ENCODE measurements at places on chromosomes 5 and 9.

- DNase-seq = no peak
These were observed 32.9 kb downstream of the SEMA4D start for GRCh38 chr9:89465001-89465451.

DNA sequence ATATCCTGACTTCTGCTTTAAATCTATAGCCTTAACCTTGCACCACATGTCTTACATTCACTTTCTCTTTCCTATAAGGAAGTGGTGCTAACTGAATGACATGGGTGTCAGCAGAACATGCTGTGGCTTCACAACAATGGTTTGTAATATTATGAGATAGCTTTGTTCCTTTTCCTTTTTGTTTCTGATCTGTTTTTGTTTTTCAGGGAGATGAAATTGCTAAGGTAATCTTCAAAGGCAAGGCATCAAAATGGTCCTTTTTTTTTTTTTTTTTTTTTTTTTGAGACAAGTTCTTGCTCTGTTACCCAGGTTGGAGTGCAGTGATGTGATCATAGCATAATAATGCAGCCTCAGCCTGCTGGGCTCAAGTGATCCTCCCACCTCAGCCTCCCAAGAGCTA lies 53.6 kb upstream of the RANBP6 start:
- DNase-seq = no peak

DNA sequence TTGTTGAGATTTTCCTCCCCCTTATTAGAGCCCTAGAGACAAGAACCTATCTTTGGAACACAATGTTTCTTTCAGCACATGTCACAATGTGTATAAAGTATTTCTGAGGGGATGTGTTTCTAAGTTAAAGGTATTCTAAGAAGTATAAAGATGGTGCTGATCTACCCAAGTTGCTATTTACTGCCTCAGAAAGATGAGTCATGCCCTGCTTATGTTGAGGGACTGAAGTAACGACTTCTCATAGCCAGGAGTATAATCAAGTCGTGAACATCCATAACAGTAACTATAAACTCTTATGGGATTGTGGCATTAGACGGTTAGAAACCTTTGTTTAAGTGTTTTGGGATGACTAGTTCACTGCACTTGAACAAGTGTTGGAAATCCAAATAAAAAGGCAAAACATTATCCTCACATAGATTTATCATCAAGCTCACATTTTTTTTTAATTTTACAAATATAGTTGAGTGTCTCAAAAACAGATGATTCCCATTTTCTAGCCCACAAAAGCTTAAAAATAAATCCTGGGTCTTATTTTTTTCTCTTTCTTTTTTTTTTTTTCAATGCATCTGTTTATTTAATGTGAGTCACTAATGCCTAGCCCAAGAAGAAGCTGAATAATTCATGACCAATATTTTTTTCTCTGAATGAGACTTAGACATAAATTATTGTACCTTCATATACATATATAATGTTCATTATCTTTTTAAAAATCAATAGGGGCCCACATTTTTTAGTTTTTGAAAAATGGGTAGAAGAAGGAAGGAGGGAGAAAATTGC lies 12.2 kb upstream of the TMEM252 start:
- no peak for DNase-seq

- DNase-seq = no peak
These were observed 292.4 kb downstream of the TRIM32 start for GRCh38 chr9:116979456-116979855.

DNA sequence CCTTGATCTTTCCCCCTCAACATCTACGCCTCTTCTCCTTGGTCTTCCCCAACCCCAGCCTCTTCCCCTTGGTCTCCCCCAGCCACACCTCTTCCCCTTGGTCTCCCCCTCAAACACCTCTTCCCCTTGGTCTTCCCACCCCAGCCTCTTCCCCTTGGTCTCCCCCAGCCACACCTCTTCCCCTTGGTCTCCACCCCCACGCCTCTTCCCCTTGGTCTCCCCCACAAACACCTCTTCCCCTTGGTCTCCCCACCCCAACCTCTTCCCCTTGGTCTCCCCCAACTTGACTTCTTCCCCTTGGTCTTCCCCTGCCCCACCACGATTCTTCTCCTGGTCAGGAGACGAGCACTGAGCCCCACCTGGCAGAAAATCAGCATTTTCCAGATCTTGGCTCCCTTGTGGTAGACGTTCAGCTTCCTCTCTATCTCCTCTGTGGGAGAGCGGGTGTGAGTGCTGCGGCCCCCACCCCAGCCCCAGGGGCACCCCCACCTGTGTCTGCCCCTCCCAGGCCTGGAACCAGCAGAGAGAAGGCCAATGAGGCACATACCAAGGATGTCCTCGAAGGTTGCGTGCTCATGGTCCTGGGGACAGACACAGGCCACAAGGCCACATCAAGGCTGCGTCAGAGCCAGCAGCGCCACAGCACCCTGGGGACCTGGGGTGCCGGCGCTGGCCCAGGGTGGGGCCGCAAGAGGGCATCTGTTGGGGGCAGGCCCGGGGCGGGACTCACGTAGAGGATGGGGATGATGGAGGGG lies 7.0 kb downstream of the NSMF start:
- no peak for DNase-seq

DNA sequence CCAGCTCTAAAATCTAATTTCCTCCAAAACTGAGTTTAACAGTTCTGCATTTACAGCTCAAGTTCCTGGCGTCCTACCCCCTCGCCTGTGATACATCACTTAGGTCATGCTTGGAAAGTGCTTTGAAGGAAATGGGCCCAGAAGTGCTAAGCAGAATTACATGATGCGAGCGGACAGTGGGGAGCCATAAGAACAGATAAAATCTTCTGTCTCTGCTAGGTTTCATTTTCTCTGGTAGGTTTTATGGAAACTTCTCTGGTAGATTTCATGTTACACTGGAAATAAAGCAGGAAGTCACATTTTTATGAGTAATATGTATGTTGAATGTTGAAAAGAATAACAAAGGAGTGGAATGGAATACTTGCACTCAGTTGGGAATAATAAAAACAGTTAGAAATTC lies 138.3 kb downstream of the ZDHHC21 start:
- DNase-seq = no peak

DNA sequence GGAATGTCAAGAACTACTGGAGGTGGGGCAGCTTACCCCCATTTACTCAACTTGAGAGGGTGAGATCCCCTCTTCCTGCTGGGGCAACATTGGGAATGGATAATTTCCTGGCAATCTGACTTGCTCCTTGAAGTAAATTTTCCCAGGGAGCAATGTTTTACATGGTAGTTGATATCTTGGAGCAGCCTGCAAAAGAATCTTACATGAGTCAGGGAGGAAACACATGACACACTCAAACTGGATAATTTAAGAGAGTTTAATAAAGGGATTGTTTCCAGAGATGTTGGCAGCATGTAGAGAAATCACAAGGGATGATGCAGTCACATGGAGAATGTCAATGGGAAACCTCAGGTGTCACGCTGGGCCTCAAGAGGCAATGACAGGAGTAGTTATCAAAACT lies 212.5 kb downstream of the GAS1 start:
- DNase-seq = no peak

GRCh38 chr5:132203464-132203818 lies 24.2 kb downstream of the P4HA2 start:
- DNase-seq = no peak

GRCh38 chr5:43674536-43674935 lies 71.6 kb downstream of the NNT start:
- no peak for DNase-seq

DNA sequence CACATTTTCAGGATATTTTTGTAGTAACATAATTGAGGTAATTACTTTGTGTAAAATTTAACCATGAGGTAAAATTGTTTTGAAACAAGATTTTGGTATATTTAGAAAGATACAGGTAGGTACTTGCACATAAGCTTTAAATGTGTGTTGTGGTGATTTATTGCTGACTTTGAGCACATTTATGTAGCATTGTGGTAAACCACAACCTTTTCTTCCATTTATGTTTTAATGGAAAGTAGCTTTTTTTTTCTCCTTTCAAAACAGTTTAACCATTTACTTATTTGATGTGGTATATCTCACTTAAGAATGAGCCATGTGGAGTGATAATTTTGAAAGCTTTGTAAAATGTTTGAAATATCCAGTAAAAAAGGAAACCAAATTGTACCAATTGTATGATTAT lies 35.6 kb downstream of the FCHO2 start:
- DNase-seq = no peak

DNA sequence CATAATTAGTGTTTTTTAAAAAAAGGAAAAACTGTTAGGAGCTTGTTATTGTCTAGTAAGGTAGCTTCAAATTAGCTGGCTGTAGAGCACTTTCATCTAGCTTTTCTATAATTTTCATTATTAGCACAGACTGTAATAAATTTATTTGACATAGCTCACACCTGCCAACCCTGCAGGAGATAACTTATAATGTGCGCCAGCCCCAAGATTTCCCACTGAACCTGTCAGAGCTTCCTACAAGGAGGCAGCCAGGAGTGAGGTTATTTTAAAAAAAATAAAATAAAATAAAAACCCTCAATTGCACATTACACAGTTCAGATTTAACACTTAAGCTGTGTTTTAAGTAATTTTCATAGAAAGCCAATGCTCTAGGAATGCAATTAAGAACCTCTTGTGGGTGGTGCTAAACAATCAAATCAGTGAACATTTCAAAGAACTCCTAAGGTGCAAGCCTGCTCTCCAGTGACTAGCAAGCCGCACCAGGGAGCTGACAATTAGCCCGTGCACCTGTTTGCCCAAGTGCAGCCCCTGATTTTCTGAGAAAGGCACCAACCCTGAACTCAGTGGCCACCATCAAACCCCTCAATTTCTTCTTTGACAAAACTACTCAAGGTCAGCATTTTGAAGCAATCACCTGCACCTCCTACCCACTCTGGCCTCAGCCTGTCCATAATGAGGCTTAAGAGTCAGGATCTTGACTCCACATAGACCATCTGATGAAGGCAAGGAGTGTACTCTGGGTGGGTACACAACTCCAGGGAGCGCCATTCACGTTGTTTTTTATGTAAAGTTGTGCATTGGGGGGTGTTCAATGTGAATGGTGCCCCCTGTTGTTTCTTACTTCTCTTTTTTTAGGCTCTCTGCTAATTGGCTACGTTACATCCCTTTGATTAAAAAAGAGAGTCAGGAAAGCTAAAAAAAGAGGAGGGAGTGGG lies 385.3 kb upstream of the WWC1 start:
- no peak for DNase-seq

GRCh38 chr5:125847561-125847960 lies 575.6 kb upstream of the GRAMD2B start:
- DNase-seq = no peak

DNA sequence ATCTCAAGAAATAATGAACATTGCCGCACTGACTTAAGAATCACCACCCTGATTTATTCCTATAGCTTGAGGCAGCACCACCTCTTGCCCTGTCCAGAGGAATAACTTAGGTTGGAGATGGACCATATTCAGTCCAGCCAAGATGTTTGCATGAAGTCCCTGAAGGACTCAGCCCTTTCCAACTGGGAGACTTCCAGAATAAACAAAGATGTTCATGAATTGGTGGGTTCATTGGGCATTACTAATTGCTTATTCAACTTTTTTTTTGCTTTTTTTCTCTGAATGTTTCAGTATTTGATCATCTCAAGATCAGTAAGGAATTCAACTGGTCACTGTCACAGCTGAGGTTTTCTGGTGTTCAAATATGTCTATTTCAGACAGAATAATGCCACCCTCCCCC lies 470.6 kb downstream of the CCDC171 start:
- no peak for DNase-seq

- DNase-seq = no peak
These were observed 6.6 kb downstream of the IDNK start for GRCh38 chr9:83629433-83630104.

DNA sequence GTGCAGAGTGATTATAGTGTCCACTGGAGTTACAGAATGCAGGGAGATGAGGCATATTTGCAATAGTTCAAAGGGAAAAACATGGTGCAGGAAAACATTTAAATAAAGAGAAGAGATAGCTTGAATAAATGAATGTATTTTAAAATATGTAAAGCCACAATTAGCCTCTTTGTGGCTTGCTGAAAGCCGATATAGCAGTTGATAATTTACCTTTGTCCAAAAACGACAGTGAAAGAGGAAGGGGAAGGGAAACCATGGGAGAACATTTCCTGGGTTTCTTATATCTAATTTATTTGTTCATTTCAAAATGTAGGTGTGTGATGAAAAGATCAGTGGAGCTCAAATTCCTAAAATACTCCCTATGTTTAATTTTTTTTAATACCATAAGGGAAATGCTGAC lies 156.1 kb downstream of the DENND1A start:
- no peak for DNase-seq

DNA sequence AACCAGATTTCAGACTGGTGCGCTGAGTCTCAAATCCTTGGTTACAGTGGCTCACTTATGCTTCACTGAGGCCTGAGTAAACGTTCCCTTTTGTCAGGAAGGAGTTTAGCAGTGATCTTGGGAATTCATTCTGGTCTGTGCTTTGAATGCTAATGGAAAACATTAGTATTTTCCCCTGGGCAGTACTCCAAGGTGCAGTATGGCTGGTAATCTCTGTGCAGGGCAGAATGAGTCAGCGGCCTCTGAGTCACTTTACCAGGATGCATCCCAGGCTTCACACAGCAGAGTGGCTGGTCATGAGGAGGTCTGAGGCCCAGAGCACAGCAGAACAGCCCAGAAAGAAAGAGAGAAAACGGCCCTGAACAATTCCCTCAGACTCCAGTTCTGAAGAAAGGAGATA lies 54.0 kb downstream of the PCA3 start:
- DNase-seq = no peak

DNA sequence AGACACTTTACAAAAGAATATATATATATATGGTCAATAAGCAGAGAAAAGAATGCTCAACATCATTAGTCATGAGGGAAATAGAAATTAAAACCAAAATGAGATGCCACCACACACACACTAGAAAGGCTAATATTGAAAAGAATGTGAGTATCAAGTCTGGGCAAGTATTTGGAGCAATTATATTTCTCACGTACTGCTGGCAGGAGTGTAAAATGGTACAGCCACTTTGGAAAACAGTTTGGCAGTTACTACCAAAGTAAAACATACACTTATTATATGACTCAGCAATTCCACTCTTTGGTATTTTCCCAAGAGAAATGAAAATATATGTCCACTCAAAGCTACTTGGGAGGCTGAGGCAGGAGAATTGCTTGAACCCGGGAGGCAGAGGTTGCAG lies 29.8 kb downstream of the NEUROG1 start:
- no peak for DNase-seq

DNA sequence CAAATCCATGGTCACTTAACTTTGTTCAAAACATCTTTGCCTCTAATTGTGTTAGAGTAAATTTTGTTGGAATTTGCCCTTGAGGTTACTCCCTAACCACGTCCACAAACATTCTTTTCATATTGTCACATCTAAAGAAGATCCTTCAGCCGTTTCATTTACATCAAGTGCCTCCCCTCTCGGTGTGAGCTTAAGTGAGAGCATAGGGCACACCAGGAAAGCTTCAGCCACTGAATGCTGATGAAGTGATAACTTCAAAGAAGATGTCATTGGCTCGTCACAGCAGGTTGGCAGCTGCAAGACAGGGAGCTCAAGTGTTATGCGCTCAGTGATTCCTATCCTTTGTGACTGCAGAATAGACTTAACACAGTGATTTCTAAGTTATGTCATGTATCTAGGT lies 49.6 kb upstream of the ADAMTS19 start:
- DNase-seq = no peak

DNA sequence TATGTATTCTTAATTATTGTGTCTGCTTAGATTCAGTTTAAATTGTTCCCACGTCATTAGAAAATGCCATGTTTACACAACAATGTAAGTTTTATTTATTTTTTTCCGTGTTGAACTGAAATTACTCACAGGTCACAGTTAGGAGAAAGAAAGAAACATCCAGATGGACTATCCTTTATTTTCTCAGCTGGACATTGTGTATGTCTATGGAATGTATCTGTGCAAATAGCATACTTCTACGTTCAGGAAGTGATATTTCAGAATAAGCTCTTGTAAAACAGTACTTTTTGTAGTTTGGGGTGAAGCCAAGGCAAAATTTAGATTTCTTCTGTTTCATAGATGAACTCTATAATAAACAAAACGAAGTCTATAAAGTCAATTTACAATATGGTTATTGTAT lies 249.0 kb upstream of the ZNF608 start:
- no peak for DNase-seq

Measured in D721Med (cell line).